ENCODE measurements at places on chromosomes 5 and 9. TPM values are rescaled to one million over a fixed set of nuclear protein-coding genes. Genes with fewer than 3 reads are reported as not detected.

DNA sequence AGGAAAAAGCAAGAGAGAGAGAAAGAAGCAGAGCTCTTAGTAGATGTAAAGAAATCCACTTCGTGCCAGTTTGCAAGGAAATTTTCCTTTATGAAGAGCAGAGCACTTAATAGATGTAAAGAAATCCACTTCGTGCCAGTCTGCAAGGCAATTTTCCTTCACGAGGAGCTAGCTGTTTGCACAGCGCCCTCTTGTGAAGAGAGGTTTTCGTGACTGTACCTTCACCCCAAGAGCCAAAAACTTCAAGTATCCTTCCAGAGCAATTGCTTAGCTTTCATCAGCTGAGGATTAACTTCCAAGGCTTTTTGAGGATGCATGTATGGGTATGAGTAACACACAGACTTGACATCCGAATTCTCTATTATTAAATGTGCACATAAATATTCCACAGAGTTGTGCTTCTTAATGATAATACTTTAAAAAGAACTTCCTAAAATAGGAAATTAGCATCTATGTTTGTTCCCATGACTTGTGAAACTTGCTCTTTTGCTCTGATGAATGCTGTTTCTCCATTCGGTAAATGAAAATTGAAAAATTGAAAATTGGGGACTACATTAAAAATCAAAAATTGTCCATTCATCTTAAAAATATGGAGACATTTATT, 525.6 kb downstream of the PDE4D start:
- DNase-seq = peak; percentile 73

DNA sequence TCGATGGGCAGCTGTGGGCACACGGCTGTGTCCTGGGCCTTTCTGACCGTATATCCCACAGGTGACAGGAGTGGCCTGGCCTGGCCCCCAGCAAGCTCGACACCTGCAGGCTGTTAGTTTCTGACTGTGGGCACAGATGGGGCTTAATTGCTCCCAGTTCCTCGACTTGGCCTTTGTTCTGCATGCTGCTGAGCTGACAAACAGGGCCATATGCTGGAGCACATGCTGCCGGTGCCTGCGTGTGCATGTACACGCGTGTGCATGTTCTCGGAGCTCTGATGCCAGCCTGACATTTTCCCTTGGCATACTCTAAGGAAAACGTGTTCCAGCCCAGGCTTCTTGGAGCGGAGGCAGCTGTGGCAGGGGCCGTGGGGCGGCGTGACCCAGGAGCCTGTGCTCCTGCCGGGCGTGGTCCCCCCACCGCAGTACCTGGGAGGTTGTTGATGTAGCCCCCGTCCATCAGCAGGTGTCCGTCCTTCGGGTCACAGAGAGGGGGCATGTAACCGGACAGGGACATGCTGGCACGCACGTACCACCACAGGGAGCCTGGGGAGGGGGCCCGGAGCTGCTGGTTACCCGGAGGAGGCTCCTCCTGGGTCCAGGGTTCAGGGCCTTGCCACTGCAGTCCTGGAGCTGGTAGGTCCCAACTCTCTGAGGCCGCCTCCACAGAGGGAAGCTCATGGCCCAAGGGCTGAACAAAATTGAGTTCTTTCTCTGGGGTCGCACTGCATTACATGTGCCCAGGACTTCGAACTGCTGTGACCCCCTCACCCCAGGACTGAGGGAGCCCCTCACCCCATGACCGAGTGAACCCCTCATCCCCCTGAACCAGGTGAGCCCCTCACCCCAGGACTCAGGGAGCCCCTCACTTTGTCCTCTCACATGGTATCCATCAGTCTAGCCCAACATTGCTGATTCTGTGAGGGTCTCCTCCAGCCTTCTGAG, 4.1 kb upstream of the NSMF start:
- no peak for DNase-seq

- no peak for DNase-seq
Measured at GRCh38 chr9:89878003-89878411, 273.2 kb downstream of the GADD45G start.

Gene LCN12
- total RNA-seq = 0.27 TPM

Gene PCDHGA2
- 1.1 TPM for total RNA-seq

GRCh38 chr5:133256276-133256675, 204.5 kb downstream of the HSPA4 start:
- DNase-seq = no peak

Gene EGFLAM
- 19.9 TPM for total RNA-seq

GRCh38 chr9:135523521-135524129, 2.4 kb downstream of the LCN1 start:
- DNase-seq = no peak

Gene ITGA1
- 7.6 TPM for total RNA-seq

DNA sequence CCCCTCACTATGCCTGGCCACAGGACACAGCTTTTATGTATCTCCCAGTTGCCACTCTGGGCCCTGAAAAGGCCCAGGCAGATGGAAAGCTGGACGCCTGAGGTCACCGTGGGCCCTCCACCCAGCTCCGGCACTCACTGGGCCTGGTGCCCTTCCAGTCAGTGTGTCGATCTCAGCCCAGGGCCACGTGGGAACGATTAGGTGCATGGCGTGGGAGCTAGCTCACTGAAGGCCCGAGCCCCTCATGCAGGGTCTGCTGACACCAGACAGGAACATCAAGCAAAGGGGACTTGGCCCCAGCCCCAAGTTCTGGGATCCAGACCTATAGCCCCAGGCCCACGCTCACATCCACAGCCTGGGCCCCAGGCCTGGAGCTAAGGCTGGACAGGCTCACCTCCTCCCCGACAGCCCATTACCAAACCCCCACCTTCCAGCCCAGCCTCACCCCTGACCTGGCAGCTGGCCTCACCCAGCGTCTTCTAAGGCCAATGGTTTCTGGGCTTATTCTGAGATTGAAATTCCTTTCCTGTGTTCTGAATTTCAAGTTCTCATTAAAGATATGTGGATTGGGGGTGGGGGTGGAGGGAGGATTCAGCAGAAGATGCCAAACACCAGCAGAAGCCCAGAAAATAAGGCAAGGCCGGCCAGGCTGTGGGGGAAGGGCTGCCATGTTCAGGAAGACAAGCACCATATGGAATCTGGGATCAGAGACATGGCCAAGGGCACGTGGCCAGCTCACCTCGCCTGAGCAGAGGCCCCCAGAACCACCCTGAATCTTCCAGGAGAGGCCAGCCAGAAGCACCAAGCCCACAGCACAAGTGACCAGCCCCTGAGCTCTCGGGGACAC, 74.5 kb downstream of the ADAMTS2 start:
- no peak for DNase-seq

DNA sequence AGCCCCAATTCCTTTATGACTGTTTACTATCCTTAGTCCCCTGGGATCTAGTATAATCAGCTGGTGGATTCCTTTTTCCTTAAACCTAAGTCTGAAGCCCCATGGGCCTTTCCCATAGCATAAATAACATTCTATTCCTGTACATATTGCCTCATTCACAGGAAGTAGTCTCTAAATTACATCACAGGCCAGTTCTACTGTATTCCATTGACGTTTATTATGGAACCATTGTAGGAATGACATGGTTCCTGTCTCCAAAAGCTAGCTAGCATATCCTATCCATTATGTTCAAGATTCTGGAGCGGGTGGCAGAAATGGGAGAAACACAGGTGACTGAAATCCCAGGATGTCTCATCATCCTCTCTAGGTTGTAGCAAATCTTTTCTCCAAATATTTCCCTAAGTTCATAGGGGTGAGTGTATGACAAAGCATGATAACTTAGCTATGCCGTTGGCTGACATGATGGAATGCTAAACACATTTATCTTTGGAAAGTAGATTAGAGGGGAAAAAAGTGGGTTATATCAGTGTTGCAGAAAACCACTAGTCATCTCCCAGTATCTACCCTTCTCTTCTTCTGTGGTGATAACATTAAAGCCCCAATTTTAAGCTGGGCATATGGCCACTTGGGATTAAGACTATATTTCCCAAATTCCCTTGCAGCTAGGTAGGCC, 140.1 kb downstream of the FGF1 start:
- DNase-seq = no peak

DNA sequence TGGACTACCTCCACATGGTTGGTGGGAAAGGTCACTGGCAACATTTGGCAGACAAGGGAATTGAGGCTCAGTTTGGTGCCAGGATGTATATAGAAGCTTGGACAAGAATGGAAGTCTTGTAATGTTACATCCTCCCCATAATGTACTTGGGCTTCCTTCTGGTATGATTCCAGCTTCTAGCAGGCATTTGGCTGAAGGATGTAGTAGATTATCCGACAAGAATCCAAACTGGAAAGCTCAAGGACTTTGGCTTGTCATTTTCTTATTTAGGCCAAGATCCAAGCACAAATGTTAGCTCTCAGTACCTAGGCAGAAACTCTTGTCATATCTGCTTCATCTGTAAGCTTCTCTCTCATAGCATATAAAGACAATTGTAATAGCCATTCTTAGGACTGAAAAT, 209.1 kb downstream of the MAPKAP1 start:
- no peak for DNase-seq

- DNase-seq = no peak
Measured at GRCh38 chr5:90410178-90410762, 714 bp upstream of the CETN3 start.

Gene ELOVL7
- 0.13 TPM for total RNA-seq

Gene UBE2QL1
- not detected for total RNA-seq

All from myocyte (in vitro differentiated cells).